ENCODE measurements at places on chromosomes 7 and 10.

- no peak for DNase-seq
Observed at GRCh38 chr10:37222046-37222445, 96.6 kb downstream of the ANKRD30A start.

GRCh38 chr7:43058271-43059066, 54.0 kb upstream of the HECW1 start:
- no peak for DNase-seq

- DNase-seq = no peak
Observed at GRCh38 chr7:83798489-83798888, 149.6 kb upstream of the SEMA3E start.

DNA sequence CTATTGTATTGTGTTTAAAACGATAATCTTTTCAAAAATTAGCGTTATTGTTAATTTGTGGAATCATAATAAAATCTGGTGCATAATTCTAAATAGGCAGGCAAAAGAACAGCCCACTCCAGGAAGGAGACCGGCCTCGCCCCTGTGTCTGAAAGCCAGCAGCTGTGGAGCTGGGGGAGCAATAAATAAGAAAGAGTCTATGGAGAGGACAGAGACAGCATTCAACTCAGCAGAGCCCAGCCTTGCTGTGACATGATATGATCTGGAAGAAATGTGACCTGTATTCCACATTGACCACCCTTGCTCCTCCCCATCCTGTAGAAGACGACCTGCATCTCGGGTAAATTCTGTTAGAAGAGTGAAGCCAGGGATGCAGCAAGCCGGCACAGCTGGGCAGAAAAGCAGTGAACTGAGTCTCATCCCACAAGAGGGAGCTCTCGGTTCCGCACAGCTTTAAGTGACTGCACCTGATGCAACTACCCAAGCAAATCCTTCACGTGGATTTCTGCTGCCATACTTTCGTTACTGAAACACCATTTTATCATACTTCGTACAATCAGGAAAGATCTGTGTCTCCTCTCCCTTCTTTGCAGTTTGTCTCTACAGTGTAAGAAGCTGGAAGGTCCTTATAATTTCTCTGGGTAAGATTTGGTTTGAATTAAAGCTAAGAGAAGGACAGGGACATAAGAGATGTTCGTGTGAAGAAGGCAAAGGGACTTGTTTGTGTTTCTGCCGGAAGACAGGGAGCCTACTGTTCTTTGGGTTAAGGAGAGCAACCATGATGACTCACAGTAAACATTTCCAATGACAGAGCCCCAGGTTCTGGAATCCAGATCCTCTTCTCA, 427.1 kb downstream of the GPAM start:
- no peak for DNase-seq

DNA sequence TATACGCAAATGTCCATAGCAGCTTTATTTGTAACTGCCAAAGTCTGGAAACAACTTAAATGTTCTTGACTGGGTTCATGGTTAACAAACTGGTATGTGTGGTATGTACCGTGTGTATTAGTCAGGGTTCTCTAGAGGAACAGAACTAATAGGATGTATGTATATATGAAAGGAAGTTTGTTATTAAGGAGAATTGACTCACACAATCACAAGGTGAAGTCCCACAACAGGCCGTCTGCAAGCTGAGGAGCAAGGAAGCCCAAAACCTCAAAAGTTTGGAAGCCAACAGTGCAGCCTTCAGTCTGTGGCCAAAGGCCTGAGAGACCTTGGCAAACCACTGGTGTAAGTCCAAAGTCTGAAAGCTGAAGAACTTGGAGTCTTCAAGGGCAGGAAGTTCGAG, 66.8 kb downstream of the TMEM168 start:
- no peak for DNase-seq

DNA sequence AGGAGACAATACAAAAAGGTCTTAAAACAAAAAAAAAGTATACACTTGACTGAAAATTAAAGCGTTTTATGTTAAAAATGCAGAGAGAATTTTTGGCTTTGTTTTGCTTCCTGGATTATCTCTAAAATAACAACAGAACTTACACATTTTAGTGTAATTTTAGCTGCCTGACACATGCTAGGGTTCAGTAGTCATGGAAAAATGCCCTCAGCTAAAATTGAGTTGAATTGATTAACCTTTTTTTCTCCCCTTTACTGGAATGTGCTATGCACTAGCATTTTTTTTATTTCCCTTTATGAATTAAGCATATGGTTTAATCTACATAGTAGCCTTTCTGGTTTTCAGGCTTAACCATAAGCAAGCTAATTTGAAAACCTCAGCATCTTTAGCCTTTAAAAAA, 89.9 kb downstream of the ZNF277 start:
- no peak for DNase-seq

DNA sequence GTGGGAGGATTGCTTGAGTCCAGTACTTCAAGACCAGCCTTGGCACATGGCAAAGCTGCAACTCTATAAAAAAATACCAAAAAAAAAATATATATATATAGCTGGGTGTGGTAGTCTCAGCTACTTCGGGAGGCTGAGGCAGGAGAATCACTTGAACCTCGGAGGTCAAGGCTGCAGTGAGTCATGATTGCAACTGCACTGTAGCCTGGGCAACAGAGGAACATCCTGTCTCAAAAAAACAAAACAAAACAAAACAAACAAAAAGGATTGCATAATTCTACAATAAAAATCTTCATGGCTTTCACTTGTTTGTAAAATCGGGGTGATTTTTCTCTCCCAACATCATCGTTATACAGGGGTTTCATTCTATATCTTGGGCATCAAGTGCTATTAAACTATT, 35.1 kb downstream of the GUSB start:
- no peak for DNase-seq
